ENCODE measurements at places on chromosomes 1 and 21. TPM values are rescaled to one million over a fixed set of nuclear protein-coding genes. Genes with fewer than 3 reads are reported as not detected.

DNA sequence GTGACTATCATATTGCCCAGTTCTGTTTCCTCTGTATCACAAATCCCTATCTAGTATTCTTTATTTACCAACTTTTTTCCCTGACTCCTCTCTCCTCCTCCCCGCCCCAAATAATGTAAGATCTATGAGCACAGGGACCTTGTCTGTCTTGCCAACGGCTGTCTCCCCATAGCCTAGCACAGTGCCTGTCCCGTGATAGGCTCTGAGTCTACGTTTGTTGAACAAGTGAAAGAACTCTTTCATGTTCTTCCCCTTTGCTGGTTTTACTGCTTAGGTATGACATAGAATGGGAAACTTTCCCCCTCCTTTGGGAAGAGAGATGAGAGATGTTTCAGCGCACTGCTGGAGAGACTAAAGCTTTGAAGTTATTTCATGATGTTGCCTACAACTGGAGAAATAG is 367.0 kb downstream of the PRDM2 start:
- no peak overlapping the region for H3K4me3 ChIP-seq
- H3K27me3 ChIP-seq = no peaks in the 10 kb centered on the region
- no peak for DNase-seq
- no peaks in the 10 kb centered on the region for H3K4me1 ChIP-seq

DNA sequence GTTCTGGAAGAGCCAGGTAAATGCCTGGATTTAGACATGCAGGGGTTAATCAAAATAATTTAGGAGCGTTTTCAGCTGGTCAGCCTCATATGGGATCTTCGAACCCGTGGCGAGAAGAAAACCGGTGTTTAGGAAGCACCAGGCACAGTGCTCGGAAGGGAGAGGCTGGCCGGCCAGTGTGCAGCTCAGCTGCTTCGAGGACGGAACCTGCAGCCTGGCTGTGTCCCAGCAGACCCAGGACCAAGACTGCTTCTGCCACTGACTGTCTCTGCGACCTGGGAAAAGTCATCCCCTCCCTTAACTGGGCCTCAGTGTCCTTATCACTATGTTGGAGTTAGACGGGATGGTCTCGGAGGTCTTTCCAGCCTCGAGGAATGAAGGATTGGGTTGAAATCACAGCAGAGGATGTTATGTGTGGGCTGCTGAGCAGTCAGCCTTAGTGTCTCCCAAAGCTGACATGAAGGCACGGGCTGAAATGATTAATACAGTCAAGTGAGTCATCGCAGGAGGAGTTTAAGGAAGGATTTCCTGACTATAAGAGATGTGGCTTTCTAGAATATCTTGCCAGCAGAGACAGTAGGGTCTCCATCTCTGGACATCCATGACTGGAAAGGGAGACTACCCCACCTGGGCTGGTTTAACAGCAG is 20.8 kb downstream of the PPFIA4 start:
- peaks cover 12% of the 10 kb centered on the region for H3K4me1 ChIP-seq
- no peaks in the 10 kb centered on the region for H3K27me3 ChIP-seq
- no peaks in the 10 kb centered on the region for H3K36me3 ChIP-seq
- DNase-seq = peak; percentile 73
- H3K4me3 ChIP-seq = no peak overlapping the region

DNA sequence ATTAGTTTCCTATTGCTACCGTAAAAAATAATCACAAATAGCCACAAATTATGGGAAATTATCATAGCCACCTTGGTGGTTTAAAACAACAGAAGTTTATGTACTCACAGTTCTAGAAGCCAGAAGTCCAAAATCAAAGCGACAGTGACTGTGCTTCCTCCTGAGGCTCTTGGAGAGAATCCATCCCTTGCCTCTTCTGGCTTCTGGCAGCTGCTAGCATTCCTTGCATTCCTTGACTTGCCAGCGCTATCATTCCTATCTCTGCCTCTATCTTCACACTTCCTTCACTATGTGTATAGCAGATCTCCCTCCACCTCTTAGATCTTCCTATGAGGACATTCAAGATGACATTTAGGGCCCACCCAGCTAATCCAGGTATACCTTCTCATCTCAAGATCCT is 180.1 kb upstream of the USP25 start:
- no peak overlapping the region for H3K27ac ChIP-seq
- no peak overlapping the region for H3K4me3 ChIP-seq
- DNase-seq = peak; percentile 20
- H3K27me3 ChIP-seq = no peaks in the 10 kb centered on the region
- H3K4me1 ChIP-seq = no peaks in the 10 kb centered on the region

GRCh38 chr1:152029144-152029928 is 7.5 kb downstream of the S100A11 start:
- H3K4me3 ChIP-seq = no peak overlapping the region
- peaks cover 9% of the 10 kb centered on the region for H3K36me3 ChIP-seq
- no peaks in the 10 kb centered on the region for H3K27me3 ChIP-seq
- no peak overlapping the region for H3K27ac ChIP-seq
- peaks cover 5% of the 10 kb centered on the region for H3K4me1 ChIP-seq

DNA sequence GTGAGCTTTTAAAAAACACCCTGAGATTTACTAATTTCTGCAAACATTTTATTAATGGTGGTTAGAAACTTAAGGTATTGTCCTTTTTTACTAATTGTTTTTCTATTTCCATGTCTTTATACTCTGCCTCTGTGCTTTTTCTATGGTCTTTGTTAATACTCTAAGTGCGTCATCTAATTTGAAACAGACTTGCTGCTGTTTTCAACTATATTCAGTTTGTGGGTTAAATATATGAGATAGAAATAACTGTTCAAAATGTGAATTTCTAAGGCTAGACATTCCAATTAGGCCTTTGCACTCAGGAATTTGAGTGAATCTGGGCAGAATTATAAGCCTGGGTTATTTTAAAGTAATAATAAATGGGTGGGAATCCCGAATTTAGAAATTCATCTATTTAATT is 82.4 kb upstream of the COL11A1 start:
- H3K36me3 ChIP-seq = no peaks in the 10 kb centered on the region
- H3K4me3 ChIP-seq = no peak overlapping the region
- H3K27me3 ChIP-seq = no peaks in the 10 kb centered on the region
- H3K27ac ChIP-seq = no peak overlapping the region

Gene NOS1AP
- 0.14 TPM for polyA plus RNA-seq

Measured in fibroblast of lung (primary cell).